Activated CD8-positive, alpha-beta memory T cell treated with anti-CD3 and anti-CD28 coated beads for 36 hours (primary cell): ENCODE measurements at places on chromosomes 5 and 9. TPM values are rescaled to one million over a fixed set of nuclear protein-coding genes. Genes with fewer than 3 reads are reported as not detected.

FGF1 gene
- not detected for total RNA-seq

PCDHB7 gene
- not detected for total RNA-seq

PCDHGA4 gene
- not detected for total RNA-seq

CAMSAP1 gene
- 32.1 TPM for total RNA-seq

NR5A1 gene
- total RNA-seq, result not detected

SPARC gene
- 0.15 TPM for total RNA-seq

PDCD1LG2 gene
- 0.25 TPM for total RNA-seq

CCL21 gene
- not detected for total RNA-seq

TMEM245 gene
- total RNA-seq, result 32.0 TPM

GRXCR2 gene
- not detected for total RNA-seq

THG1L gene
- total RNA-seq, result 30.6 TPM

NUTM2G gene
- not detected for total RNA-seq

BTNL3 gene
- not detected for total RNA-seq

MED7 gene
- 12.2 TPM for total RNA-seq

AGXT2 gene
- not detected for total RNA-seq

FGFR4 gene
- total RNA-seq, result 1.2 TPM

SLC46A2 gene
- not detected for total RNA-seq

C5orf63 gene
- 9.2 TPM for total RNA-seq

SLC6A3 gene
- total RNA-seq, result 0.08 TPM

ZDHHC11 gene
- 4.7 TPM for total RNA-seq

DEPDC1B gene
- total RNA-seq, result 16.5 TPM

ORM2 gene
- not detected for total RNA-seq

FOXD4L3 gene
- 0.10 TPM for total RNA-seq

C9orf50 gene
- not detected for total RNA-seq

CCNH gene
- 67.0 TPM for total RNA-seq

STK32A gene
- total RNA-seq, result not detected

PPP1R2B gene
- total RNA-seq, result not detected

TPRN gene
- 11.1 TPM for total RNA-seq

SAPCD2 gene
- 16.4 TPM for total RNA-seq

MLANA gene
- total RNA-seq, result not detected
